Type B pancreatic cell (in vitro differentiated cells): ENCODE measurements at places on chromosomes 16 and 17. TPM values are rescaled to one million over a fixed set of nuclear protein-coding genes. Genes with fewer than 3 reads are reported as not detected.

Gene HOXB9
- total RNA-seq: 1.6 and 9.4 TPM in 2 replicates

GRCh38 chr16:79468631-79469030 lies 131.9 kb downstream of the MAF start:
- H3K27ac ChIP-seq: no peak overlapping the region
- no peaks in the 10 kb centered on the region for H3K36me3 ChIP-seq
- no peak overlapping the region for H3K4me3 ChIP-seq
- no peak for DNase-seq
- H3K4me1 ChIP-seq: no peaks in the 10 kb centered on the region

Gene EPN3
- 41.7 and 72.1 TPM in 2 replicates for total RNA-seq

Gene CRISPLD2
- total RNA-seq: 17.8 and 57.2 TPM in 2 replicates

- no peak overlapping the region for H3K4me3 ChIP-seq
- no peak for DNase-seq
- H3K36me3 ChIP-seq: peaks cover 6% of the 10 kb centered on the region
- peak overlapping the region; percentile 77 for H3K27ac ChIP-seq
- H3K4me1 ChIP-seq: peaks cover 9% of the 10 kb centered on the region
These were observed 4.4 kb downstream of the CRLF3 start for GRCh38 chr17:30819971-30820705.

DNA sequence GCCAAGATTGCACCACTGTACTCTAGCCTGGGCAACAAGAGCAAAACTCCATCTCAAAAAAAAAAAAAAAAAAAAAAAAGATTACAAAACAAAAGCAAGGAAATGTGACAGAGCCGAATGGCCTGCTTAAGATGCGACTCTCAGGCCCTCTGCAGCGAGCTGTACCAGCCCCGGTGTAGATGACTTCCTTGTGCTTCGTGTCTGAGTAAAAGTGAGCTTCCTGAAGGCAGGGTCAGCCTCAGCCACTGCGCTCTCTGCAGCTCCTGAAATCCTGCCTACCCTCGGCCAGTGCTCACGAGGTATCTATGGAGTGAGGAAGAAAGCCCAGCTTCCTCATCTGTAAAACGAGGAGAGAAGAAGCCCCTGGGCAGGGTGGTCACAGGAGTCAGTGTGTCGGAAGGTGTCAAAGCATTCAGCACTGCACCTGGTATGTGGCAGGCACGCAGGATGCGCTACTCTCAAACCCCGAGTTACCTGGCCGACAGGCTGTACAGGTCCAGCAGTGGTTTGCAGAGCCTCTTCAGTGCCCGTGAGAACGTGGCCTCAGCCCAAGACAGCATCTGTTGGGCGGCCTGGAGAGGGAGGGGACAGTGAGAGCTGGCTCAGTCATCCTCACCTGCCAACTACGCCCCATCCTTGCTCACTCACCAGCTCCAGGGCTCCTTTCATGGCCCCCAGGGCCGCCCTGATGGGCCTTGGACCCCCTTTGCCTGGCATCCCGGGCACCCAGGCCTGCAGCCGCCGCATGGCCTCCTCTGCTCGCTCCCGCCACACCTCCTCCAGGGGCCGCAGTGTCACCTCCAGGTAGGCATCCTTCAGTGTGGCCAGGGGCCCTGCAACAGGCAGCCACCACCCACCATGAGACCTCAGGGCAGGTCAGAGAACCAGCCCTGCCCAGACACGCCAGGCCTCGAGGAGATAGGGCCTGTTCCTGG lies 44.6 kb downstream of the RMI2 start:
- no peak overlapping the region for H3K4me3 ChIP-seq
- H3K4me1 ChIP-seq: peaks cover 21% of the 10 kb centered on the region
- DNase-seq: no peak
- peak overlapping the region; percentile 81 for H3K27ac ChIP-seq
- H3K36me3 ChIP-seq: no peaks in the 10 kb centered on the region

- H3K4me3 ChIP-seq: peak overlapping the region; percentile 45
- H3K36me3 ChIP-seq: no peaks in the 10 kb centered on the region
- DNase-seq: no peak
- no peaks in the 10 kb centered on the region for H3K27me3 ChIP-seq
- peak overlapping the region; percentile 78 for H3K27ac ChIP-seq
- H3K4me1 ChIP-seq: peaks cover 31% of the 10 kb centered on the region
These were observed 14.2 kb downstream of the CRYM start for GRCh38 chr16:21263640-21264570.

GRCh38 chr16:4227040-4227332 lies 14.9 kb downstream of the SRL start:
- DNase-seq: no peak
- H3K27me3 ChIP-seq: peaks cover 3% of the 10 kb centered on the region
- no peak overlapping the region for H3K4me3 ChIP-seq
- H3K27ac ChIP-seq: no peak overlapping the region
- no peaks in the 10 kb centered on the region for H3K36me3 ChIP-seq
- no peaks in the 10 kb centered on the region for H3K4me1 ChIP-seq

Gene CCDC200
- not detected in 2 replicates for total RNA-seq

Gene HBA2
- not detected in 2 replicates for total RNA-seq

Gene NACA2
- total RNA-seq: not detected in 2 replicates

DNA sequence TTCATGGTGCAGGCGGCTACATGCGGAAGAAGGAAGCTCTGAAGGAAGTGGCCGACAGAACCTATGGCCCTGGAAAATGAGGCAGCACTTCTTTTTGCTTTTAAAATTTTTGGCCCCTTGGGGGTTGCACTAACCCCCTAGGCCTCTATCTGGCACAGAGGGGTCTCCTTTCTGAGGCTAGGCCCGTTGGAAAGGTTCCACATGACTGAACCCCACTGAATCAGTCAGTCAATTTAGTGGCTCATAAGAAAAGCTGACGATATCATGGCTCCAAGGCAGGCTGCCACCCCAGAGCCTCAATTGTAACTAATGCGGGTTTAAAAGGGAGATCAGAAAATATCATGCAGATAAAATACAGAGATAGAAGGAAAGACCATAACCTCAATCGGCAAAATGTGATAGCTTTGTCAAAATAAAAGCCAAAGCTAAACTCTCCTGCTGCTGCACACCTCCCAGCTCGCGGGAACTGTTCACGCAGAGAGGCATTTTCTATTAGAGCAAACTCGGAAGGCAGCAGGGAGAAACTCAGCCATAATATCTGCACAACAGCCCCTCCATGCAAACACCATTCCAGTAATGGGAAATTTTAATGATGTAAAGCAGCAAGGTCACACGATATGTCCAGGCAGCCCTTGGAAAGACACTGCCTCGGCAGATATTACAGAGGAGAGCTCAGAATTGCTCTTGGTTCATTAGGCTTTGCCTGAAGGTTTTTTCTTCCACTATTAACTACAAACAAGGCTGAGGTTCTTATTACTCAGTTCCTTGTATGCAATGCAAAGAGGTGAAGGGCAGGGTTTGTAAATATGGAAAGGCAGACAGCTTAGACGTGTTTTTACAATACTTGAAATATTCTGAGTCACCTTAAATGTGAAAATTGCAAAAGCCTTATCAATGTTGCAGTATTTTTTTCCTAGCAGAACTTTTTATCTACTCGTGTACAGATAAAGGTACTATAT lies 200.4 kb upstream of the PMFBP1 start:
- no peak overlapping the region for H3K27ac ChIP-seq
- H3K36me3 ChIP-seq: no peaks in the 10 kb centered on the region
- H3K4me3 ChIP-seq: peak overlapping the region; percentile 32
- peaks cover 20% of the 10 kb centered on the region for H3K4me1 ChIP-seq
- H3K27me3 ChIP-seq: no peaks in the 10 kb centered on the region

DNA sequence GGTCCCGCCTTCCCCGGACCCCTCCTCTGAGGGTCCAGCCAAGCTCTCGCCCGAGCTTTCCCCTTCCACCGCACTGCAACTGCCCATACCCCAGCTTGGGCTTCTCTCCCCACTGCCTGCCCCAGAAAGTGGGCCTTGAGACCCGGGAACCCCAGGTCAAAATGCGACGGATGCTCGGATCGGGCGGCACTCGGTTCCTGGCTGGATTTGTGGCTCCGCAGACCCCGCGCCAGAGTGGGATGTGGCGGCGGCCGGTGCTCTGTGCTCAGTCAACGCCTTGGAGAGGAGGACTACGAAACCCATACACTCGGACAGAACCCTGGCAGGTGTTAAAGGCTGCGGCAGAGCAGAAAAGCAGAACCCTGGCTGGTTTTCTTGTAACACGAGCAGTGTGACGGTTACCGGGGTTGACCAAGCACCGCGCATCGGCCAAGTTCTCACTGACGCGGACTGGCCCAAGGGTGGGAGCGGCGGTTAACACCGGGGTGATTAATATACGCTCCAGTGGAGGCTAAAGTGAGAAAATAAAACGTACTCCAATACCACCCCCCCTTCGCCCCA lies 885 bp upstream of the SLFN13 start:
- H3K4me3 ChIP-seq: peak overlapping the region; percentile 87
- H3K27me3 ChIP-seq: peaks cover 63% of the 10 kb centered on the region
- no peak overlapping the region for H3K27ac ChIP-seq
- peaks cover 4% of the 10 kb centered on the region for H3K4me1 ChIP-seq

- H3K4me1 ChIP-seq: peaks cover 13% of the 10 kb centered on the region
- H3K27me3 ChIP-seq: no peaks in the 10 kb centered on the region
- no peak for DNase-seq
- no peaks in the 10 kb centered on the region for H3K36me3 ChIP-seq
These were observed 10.0 kb downstream of the FAM117A start for GRCh38 chr17:49753959-49754391.

Gene IRF8
- total RNA-seq: 12.6 and 21.0 TPM in 2 replicates

- no peak overlapping the region for H3K4me3 ChIP-seq
- H3K4me1 ChIP-seq: peaks cover 4% of the 10 kb centered on the region
- H3K27me3 ChIP-seq: no peaks in the 10 kb centered on the region
- H3K36me3 ChIP-seq: no peaks in the 10 kb centered on the region
These were observed 35.2 kb upstream of the ATP2C2 start for GRCh38 chr16:84332975-84333684.

GRCh38 chr17:61389670-61390478 lies 9.8 kb upstream of the TBX2 start:
- H3K36me3 ChIP-seq: peaks cover 8% of the 10 kb centered on the region
- H3K27ac ChIP-seq: no peak overlapping the region
- no peak for DNase-seq
- peaks cover 48% of the 10 kb centered on the region for H3K27me3 ChIP-seq
- no peak overlapping the region for H3K4me3 ChIP-seq
- H3K4me1 ChIP-seq: peaks cover 31% of the 10 kb centered on the region

Gene PIRT
- total RNA-seq: 0.34 and 0.38 TPM in 2 replicates

GRCh38 chr17:9242497-9242881 lies 221.2 kb downstream of the NTN1 start:
- no peak overlapping the region for H3K4me3 ChIP-seq
- no peaks in the 10 kb centered on the region for H3K36me3 ChIP-seq
- no peaks in the 10 kb centered on the region for H3K27me3 ChIP-seq
- peak overlapping the region; percentile 41 for H3K27ac ChIP-seq
- DNase-seq: no peak

DNA sequence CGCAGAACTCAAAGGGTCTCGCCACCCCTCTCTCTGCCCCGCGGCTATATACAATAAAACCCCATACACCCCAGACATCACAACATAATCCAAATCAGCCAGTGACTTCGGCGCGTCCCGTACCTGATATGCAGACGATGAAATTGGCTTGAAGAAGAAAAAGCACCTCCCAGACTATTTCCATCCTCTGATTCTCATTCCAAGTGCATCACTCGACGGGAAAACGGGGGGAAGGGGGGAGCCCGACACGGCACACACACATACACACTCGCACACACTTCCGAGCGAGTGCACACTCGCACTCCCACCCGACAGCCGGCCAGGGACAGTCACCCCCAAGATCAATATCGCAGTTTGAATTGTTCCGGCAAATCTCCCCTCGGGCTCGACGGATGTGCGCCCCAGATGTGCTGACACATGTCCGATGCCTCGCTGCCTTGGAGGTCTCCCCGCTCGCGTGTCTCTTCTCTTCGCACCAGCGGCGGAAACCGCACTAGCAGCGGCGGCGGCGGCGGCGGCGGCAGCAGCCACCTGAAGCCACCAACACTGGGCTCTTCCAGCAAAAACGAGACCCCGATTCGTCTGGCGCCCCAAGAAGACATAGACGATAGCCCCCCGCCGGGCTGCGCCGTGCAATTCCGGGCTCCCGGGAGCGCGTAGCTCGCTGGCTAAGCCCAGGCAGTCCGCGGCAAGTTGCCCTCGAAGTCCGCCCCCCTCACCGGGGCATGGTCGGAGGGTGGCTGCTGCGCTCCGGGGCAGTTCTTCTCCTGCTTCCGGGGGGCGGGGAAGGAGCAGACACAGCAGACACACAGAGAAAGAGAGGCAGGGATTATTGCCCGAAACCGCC lies 688 bp downstream of the CA10 start:
- peak overlapping the region; percentile 82 for H3K4me3 ChIP-seq
- peaks cover 5% of the 10 kb centered on the region for H3K4me1 ChIP-seq
- no peak overlapping the region for H3K27ac ChIP-seq
- no peaks in the 10 kb centered on the region for H3K36me3 ChIP-seq

GRCh38 chr16:57883953-57884654 lies 81.8 kb upstream of the KIFC3 start:
- no peak for DNase-seq
- H3K27ac ChIP-seq: no peak overlapping the region
- H3K4me1 ChIP-seq: peaks cover 5% of the 10 kb centered on the region
- H3K4me3 ChIP-seq: no peak overlapping the region

DNA sequence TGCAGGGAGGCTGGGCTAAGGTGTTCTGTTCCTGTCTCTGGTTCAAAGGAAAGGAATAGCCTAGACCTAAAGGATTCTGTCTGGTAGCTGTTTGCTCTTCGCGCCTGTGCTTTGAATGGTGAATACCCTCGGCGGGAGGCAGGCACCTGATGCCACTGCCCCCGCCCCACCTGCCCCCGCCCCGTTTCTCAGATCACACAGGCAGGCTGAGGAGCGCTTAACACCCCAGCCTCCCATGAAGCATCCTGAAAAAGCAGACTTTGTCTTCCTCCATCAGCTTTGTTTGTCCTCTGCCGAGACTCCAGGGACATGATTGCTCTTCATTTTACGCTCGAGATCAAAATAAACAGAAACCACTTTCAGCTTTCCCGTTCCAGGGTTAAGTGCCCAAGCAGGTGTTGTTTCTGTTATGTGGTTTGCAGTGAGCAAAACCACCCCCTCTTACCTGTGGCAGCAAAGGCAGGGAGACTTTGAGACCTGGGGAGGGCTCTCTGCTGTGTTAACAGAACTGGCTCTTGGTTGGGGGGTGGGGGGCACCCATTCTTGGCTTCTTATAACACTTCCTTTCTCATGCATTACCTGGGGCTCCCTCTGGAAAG lies 452.1 kb downstream of the WWOX start:
- no peaks in the 10 kb centered on the region for H3K36me3 ChIP-seq
- H3K27ac ChIP-seq: no peak overlapping the region
- DNase-seq: no peak
- H3K4me1 ChIP-seq: peaks cover 11% of the 10 kb centered on the region

GRCh38 chr17:4998027-4998731 lies 429 bp downstream of the KIF1C start:
- peak overlapping the region; percentile 87 for H3K27ac ChIP-seq
- peaks cover 7% of the 10 kb centered on the region for H3K36me3 ChIP-seq
- no peak for DNase-seq
- H3K4me1 ChIP-seq: peaks cover 10% of the 10 kb centered on the region
- H3K27me3 ChIP-seq: peaks cover 3% of the 10 kb centered on the region

- H3K27ac ChIP-seq: peak overlapping the region; percentile 37
- no peaks in the 10 kb centered on the region for H3K27me3 ChIP-seq
- peaks cover 18% of the 10 kb centered on the region for H3K4me1 ChIP-seq
- peaks cover 27% of the 10 kb centered on the region for H3K36me3 ChIP-seq
- no peak for DNase-seq
These were observed 56.5 kb downstream of the XPO6 start for GRCh38 chr16:28155293-28155692.
